ENCODE measurements at places on chromosomes 5 and 9.

DNA sequence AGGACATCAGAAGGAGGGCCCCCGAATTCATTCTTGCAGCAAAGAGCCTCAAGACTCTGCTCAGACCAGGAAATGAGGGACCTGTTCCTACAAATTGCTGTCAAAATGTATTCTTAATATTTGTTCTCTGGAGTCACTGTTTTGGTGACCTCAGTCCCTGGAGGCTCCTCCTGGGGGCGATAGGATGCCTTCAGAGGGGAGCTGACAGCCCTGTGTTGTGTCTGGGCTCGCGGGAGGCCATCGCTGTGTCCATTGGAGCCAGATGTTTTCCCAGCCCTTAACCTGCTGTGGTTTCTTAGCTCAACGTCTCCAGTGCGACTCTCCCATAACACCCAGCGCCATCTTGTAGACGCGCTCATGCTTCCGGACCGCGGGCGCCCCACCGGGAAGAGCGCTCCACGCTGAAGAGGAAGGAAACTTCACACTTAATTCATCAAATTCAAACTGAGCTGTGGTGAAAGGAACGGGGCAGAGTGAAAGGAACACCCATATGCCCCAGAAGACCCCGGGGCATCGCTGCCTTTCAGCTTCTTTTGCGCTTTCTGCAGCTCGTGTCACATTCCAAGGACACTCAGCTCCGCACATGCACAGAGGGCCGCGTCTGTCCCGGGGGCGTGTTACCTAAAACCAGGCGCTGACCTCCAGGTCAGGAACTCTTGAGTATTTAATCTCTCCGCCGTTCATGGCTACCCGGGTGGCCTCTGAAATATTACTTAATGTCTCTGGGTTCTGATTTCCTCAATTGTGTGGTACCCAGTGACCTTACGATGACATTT lies 112.3 kb upstream of the GDNF start:
- no peak for DNase-seq

- DNase-seq, result no peak
Measured at GRCh38 chr9:137067860-137068538, 2.4 kb downstream of the SAPCD2 start.

DNA sequence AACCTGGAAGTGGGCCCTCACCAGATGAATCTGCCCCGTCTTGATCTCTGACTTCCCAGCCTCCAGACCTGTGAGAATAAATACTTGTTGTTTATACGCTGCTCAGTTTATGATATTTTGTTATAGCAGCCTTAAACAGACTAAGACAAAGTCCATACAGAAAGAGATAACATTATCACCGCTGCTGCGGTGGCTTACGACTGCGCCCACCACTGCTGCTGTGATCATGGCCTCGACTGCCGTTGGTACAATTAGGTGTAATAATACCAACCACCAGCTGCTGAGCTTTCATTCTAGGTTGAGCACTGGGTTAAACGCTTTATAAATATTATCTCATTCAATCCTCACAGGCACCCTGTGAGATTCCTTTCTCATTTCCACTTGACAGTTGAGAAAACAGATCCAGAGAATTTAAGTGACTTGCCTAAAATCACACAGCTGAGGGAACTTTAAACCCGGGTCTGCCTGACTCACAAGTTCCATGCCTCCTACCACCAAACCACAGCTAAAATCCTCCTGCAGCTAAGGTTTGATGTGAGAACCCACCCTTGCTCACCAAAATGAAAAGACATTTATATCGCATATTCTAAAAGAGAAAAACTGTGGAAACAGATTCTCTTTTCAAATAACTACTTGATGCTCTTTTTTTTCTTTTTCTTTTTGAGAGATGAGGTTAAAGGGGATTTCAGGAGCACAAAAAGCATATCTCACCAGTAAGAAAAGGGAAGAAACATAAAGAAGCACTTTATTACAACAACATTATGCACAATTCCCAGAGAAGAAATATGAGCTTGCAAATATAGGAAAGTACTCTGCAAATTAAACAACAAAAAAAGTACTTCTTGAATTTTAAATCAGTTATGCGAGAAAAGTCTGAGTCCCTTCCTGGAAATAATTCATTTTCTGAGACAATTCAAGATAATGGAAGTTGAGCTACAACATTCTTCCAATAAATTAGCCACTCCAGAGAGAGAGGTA lies 23.9 kb downstream of the GOLM1 start:
- no peak for DNase-seq

- DNase-seq, result no peak
Measured at GRCh38 chr9:137674307-137674975, 55.6 kb downstream of the EHMT1 start.

DNA sequence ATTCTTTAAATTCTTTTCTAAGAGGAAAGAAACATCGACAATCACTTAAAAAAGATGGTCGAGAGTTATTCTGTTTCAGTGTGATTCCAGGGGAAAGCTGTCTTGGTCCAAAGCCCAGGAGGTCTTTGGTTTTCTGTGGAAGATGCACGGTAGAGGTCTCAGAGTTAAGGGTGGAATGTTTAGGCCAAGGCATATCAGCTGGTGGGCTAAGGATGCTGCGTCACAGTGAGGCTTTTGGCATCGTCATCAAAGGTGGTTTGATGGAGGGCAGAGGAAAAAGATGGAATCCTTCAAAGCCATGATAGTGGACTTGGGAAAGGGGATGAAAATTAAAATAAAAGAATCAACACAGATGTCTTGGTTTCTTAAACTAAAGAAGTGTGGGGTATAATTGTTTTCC lies 137.3 kb upstream of the ANKH start:
- DNase-seq, result no peak

- DNase-seq, result no peak
Measured at GRCh38 chr9:90642570-90643539, at the start of gene DIRAS2. DIRAS2 (minus strand) TSS chr9:90642824; CDS start chr9:90613827, 28,997 bp downstream.

GRCh38 chr9:20512106-20512505 lies 110.2 kb downstream of the MLLT3 start:
- no peak for DNase-seq

Data from cortex of kidney (tissue), 1 donor.